NCI-H1417 treated with DMSO at 0.1 percent for 48 hours (cell line): ENCODE measurements at places on chromosomes 7 and 10.

GRCh38 chr10:131041031-131041430 lies 270.5 kb downstream of the TCERG1L start:
- no peak for DNase-seq

DNA sequence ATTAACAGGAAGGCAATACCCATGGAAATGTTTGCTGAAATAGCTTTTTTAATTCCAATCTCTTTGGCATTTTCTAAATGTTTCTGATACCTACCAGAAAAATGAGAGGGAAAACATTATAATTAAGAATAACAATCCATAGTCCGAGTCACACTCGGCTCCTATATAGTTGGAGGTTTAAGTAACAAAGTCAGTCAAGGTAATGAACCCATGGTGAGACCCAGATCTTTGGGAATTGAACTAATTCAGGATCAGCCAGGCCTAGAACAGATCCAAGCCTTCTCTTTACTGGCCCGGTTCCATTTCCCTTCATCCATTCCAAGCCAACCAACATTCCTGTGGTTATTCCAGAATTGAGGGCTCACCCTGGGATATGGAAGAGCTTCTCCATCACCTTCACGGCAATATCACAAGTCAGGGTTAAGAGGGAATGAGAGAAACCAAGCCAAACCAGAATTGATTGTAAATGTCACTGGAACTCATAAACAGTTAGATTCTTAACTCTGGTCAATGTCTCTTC lies 28.3 kb downstream of the ABCB4 start:
- DNase-seq, result no peak

GRCh38 chr7:43204081-43204480 lies 91.6 kb downstream of the HECW1 start:
- no peak for DNase-seq

GRCh38 chr10:76197293-76197692 lies 765.9 kb downstream of the LRMDA start:
- DNase-seq, result no peak

- no peak for DNase-seq
Observed at GRCh38 chr7:137245890-137246289, 97.6 kb downstream of the PTN start.

DNA sequence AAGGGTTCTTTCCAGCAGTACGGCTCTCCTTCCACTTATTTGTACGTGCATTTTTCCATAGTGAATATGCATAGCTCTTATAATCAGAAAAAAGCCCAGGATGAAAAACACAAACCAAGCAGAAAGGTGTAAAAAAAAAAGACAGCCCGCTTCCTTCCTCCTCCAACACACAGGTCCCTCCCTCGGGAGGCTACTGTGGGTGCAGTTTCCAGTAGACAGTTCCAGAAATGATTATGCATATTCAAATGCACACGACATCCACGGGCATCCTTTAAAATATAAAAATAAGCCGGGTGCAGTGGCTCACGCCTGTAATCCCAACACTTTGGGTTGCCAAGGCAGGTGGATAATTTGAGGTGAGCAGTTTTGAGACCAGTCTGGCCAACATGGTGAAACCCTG lies 59.9 kb downstream of the TNRC18 start:
- no peak for DNase-seq

DNA sequence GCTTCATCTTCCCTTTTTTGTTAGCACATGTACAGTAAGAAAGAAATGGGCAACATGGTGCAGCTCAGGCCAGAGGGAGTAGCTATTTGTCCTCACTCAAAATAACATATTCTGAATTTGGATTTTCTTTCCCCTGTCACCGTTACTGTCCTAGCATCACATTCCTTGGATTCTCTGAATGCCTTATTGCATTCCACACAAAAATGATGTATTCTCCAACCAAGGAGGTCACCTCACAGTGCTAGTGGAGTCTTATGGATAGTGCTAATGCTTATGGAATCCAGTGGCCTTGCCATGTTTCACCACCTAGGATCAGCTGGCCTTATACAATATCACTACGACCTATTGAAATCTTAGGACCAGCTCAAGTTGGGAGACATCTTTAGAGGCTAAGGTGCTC lies 7.2 kb downstream of the PRSS58 start:
- DNase-seq, result no peak

DNA sequence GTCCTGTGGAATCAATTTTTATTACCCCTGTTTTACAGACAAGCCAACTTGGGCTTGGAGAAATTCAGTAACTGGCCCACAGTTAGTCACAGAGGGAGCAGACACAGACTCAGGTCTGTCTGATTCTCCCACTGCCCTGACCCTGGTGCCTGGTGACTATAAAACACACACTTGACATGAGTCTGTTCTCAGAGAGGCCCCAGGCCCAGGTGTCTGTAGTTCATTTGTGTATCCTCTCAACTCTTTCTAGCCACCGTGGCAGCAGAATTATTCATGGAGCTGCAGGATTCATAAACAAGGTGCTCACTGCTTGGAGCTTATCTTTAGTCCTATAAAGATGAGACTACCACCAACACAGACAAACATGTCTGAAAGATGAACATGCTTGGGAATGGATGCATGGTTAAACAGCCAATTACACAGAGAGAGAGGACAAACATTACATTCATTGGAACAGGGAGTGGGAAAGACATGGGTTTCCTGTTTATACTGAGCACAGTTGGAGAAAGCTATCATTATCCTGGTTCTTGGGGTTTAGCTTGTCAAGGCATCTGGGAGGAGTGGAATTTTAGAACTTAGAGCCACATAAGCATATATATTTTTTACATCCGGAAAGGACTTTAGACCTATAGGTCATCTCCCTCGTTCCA lies 79.1 kb upstream of the PDCD4 start:
- DNase-seq, result no peak
